ENCODE measurements at places on chromosomes 5 and 9.

- no peak for DNase-seq
Measured at GRCh38 chr9:71937070-71937625, 25.7 kb downstream of the C9orf85 start.

DNA sequence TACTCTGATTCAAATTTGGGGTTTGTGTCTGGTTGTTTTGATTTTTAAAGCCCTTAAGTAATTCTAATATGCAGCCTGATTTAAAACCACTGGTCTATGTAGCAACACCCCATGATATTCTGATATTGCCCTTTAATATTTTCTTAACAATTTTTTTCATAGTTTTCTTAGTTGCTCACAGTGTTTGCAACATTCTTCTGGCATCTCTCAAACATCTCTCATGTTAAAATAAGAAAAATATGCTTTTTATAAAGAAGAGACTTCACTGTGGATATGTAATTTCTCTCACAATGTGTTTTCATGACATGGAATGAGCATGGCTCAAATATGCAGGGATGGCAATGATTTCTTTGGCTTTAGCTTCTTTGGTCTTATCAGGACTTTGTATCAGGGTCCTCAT, 183.7 kb downstream of the TAF11L14 start:
- DNase-seq: no peak

DNA sequence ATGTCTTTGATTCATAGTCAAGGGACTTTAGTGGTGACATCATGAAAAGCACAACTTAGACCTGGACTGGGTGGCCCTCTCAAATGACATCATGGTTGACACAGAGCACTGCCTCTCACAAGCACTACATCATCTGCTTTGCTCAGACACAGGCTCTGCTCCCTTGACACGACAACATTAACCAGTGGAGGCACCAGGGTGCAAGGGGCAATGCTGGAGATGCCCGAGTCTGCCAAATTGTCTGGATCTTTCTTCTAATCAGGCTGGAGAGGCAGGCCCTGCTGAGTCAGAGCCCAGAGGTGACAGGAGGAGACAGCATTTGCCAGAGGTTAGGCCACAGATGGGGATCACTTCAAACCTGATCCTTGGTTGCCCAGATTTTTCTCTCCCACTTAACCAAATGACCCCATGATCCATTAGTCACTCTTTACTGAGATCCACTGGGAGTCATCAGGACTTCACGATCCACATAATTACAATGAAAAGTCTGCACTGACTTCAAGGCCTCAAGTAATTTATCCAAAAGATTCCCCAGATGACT, 174.4 kb downstream of the SLIT3 start:
- DNase-seq: no peak

GRCh38 chr9:128280084-128280622, 4.1 kb downstream of the SWI5 start:
- DNase-seq: no peak

- DNase-seq: no peak
Measured at GRCh38 chr5:115524199-115524847, 20.3 kb downstream of the FEM1C start.

All from activated CD4-positive, alpha-beta T cell treated with anti-CD3 and anti-CD28 coated beads, Interleukin-2, Interleukin-4, amounts not matched to agents 100 ng/mL and 50 ng/mL, durations not matched to agents 16 hours and 8 hours (primary cell).